Activated T-cell treated with anti-CD3 and anti-CD28 coated beads for 48 hours (primary cell): ENCODE measurements at places on chromosomes 16 and 17.

DNA sequence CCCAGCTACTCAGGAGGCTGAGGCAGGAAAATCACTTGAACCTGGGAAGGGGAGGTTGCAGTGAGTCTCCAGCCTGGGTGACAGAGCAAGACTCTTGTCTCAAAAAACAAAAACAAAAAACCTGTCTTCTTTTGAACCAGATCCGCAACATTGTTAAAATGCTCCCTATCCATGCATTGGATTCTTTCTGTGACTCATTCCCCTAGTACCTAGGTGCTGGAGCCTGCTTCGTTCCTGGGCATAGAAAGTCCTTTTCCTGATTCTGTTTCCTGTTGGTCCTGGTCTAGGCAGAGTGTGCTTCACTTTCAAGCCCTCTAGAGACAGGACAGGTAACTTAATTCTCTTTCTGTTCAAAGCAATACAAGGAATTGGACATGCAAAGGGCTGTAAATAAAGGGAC, 5.2 kb downstream of the EPN2 start:
- DNase-seq, result no peak

DNA sequence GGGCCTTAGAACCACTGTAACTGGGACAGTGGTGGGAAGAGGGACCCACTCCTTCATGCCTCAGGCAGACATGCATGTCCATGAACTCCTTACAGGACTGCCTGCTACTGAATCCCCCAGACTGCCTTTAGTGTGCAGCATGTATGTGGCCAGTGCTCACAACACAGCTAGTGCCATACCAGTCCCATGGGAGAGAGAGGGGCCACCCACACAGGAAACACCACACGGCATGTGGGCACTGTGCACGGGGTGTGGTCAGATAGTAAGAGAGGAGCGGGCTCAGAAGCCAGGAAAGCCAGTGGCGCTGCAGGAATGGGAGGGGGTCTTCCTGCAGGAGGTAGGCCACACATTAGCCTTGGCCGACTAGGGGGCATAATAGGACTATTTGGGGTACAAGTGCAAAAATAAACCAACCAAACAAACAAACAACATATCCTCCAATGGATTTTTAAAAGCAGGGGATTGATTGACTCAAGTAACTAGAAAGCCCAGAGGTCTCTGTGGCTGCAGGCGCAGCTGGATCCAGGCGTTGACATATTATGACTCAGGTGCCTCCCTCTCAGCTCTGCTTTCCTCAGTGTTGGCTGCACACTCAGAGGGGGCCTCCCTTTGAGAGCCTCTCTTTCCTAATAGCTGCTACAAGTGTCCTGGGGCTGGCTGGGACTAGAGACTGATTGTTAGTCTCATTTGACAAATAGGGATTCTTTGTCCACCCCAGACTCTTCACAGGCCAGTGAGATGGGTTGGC, 104.4 kb downstream of the AMFR start:
- no peak for DNase-seq

GRCh38 chr16:74650966-74651567, 15.6 kb downstream of the RFWD3 start:
- no peak for DNase-seq

GRCh38 chr16:49698931-49699840, 156.7 kb downstream of the ZNF423 start:
- DNase-seq, result no peak

GRCh38 chr17:64773836-64774761, 112.0 kb upstream of the SMURF2 start:
- DNase-seq, result no peak

DNA sequence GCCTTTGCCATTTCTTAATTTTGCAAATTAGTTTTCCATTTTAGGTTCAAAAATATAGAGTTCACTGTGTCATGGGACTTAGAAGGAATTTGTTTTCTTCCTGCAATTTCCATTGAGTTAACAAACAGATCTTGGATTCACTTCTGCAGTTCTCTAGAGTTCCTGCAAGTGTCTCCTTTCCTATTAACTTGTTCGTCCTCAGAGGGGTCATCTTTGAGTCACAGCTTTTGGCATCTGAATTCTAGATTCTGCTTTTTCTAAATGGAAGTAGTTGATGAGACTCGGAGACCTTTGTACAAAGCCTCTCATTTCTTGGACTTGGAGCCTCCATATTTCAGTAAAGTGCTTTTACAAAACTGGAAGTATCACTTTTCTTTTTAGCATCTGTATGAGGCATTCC, 323.3 kb downstream of the BCAS3 start:
- DNase-seq, result no peak

DNA sequence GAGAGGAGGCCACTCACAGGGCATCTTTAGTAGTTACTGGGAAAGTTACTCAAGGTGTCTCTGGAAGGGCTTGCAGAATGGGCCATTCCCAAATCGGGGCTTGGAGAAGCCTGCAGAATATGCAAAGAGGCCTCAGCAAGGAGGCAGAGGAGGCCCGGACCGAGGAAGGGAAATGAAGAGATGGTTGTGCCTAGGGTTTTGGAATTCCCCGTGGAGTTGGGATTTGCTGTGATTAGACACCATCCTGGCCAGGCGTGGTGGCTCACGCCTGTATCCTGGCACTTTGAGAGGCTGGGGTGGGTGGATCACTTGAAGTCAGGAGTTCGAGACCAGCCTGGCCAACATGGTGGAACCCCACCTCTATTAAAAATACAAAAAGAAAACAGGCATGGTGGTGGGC, 193.0 kb downstream of the IRF8 start:
- DNase-seq, result no peak

DNA sequence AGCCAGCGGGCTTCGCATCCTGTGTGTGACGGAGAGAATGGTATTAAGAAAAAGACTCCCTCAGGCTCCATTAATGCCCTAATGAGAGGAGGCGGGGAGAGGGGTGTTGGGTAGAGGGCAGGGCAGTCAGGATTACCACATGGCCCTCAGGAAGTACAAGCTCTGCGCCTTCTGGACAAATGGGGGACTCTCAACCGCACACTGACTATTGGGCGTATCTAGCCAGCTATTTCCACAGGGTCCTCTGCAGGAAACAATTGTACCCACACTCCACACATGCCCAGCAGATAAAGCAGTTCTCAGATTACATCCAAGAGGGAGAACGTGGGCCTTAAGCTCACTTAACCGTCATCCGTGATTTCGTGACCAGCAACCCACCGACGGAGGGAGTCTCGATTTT, 14.7 kb downstream of the NXN start:
- DNase-seq, result no peak

- no peak for DNase-seq
Measured at GRCh38 chr16:11715246-11715947, 27.3 kb downstream of the TXNDC11 start.

DNA sequence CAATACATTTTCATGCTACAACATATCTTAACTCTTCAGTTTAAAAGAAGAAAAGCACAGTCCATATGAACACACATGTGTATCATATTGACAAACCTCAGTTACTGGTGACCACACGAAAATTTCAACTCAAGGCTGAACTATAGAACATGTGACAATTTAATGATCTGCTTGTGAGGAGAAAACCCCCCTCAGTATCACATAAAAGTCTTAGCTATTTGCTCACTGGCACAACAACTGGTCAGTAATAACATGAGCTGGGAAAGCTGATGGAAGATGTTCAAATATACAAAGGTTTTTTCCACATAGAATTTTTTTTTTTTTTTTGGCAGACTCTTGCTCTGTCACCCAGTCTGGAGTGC, 19.5 kb downstream of the ZNF652 start:
- DNase-seq, result no peak

- DNase-seq, result no peak
Measured at GRCh38 chr17:2042390-2042847, 597 bp downstream of the OVCA2 start.

GRCh38 chr16:70416748-70417616, 21.9 kb downstream of the ST3GAL2 start:
- DNase-seq, result no peak
